ENCODE measurements at places on chromosomes 2 and 18.

GRCh38 chr2:85180322-85181133 is 47.3 kb downstream of the TCF7L1 start:
- DNase-seq: no peak

GRCh38 chr18:59239642-59240041 is 19.7 kb downstream of the GRP start:
- no peak for DNase-seq

DNA sequence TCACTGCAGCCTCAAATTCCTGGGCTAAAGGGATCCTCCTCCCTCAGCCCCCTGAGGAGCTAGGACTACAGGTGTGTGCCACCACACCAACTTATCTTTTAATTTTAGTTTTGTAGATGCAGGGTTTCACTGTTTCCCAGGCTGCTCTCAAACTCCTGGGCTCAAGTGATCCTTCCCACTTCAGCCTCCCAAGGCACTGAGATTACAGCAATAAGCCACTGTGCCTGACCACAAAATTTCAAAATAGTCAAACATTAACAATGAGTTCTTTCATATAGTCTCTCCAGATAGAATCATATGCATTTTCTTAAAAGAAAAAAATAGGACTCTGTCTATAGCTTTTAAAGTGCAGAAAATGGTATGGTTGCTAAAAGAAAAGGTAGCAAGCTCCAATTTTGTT is 24.9 kb upstream of the PID1 start:
- no peak for DNase-seq

DNA sequence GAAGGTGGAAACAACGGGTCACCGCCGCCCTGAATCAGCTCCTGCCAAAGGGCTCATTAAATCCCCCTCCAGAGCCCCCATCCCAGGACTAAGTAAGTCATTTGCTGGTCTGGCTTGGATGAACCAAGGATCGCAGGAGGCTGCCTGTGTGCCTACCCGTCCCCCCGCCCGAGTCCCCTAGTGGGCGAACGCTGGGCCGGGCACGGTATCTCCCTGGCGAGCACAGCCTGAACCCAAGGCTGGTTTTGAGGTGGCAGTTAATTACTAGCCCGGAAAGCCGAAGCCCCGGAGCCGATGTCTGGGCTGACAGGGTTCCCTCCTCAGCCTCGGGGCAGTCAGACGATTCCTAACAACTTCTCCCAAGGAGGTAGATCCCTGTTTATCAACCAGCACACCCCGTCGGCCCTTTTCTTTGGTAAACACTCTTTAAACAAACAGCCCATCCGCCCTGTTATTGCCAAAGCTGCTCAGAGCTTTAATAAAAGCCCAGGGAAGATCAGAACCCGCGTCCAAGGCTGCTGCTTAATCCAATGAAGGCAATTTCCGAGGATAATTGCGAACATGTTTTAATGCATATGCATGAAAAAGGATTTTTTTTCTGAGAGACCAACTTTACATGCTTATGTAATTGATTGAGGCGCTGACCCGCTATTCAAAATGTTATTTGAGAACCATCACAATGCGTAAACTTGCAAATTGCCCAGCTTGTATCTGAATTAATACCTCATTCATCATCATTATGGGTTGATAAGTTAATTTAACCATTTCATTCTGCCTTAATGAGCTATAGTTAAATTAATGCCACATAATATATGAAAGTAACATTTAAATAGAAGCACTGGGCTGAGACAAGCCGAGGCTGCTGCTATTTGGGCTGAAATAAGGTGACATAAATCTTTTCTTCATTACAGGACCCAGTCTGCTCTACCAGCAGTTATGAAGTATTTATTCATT is 10.5 kb downstream of the EVX2 start:
- DNase-seq: no peak

DNA sequence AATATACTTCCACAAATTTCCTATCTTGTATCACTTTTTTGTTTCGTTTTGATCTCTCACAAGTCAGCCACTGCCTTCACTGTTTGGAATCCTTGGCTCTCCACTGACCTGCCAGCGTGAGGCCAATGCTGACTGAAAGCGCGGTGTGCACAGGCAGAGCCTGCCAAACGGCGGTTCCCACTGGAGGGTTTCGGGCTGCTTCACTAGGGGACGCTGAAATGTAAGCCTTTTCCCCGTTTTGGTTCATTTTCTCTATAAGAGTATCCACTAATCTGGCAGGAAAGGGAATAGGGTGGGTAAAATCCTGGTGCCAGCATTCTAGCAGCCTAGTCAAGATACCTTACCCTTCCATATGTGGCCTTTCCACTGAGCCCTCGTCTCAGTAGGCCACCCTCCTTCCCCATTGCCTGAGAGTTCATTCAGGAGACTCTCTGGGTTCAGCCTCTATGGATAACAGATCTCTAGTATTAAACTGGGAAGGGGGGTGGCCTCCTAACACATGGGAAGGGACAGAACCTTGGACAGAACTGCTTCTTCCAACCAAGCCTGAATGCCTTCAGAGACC is 91.5 kb downstream of the DYM start:
- DNase-seq: no peak

DNA sequence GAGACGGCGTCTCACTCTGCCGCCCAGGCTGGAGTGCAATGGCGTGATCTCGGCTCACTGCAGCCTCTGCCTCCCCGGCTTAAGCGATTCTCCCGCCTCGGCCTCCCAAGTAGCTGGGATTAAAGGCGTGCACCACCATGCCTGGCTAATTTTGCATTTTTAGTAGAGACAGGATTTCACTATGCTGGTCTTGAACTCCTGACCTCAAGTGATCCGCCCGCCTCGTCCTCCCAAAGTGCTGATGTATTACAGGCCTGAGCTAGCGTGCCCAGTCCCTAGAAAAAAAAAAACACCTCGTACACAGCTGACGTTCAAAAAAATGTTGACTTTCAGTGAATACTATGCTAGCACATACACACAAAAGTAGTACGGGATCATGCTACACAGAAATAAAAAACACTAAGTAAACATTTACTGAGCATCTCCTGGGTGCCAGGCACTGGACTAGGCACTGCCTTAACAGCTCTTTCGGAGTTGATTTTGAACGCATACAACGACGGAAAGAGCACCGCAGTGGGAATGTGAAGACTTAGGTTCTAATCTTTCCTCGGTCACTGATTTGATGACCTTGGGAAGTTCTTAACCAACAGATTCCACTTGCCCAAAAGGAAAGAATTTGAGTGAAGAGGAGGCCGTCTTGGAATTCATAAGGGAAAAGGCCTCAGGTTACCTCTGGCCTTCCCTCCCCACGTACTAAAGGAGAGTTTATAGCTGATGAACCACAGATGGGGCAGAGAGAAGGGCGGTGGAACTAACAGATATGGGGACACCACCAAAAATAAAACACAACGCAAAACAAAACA is 1.1 kb downstream of the DNAJC27 start:
- no peak for DNase-seq

DNA sequence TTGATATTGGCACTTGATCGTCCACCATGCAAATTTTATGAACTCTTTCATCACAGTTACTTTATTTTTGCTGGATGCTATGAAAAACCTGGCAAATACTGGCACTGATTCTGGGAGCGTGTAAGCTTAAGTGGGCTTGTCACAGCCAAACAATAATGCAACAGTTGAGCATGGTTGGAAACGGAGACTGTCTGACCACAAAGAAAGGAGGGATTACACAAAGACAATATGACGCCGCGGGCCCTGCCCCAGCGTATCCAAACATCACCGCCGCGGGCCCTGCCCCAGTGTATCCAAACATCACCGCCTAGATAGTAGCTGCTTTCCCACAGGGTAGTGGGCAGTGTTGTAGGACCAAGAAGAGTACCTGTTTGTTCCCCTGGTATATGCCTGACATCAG is 135.9 kb downstream of the PRPF40A start:
- DNase-seq: no peak

DNA sequence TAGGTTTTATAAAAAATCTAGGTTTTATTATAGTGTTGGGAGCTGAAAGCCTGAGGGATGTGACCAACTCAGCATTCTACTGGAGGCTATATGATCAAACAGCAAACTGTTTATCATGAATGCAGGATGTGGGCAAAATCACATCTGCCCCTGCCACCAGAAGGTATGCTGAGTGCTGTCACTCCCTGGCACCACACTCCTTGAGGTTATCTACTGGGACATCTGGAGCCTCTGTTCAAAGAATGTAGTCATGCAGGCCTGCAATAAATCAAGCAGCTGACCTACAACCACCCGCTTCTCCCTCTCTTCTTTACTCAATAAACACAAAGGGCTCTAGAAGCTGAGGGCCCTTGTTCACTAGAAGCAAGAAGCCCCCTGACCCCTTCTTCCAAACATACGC is 328.4 kb upstream of the DDX18 start:
- no peak for DNase-seq

DNA sequence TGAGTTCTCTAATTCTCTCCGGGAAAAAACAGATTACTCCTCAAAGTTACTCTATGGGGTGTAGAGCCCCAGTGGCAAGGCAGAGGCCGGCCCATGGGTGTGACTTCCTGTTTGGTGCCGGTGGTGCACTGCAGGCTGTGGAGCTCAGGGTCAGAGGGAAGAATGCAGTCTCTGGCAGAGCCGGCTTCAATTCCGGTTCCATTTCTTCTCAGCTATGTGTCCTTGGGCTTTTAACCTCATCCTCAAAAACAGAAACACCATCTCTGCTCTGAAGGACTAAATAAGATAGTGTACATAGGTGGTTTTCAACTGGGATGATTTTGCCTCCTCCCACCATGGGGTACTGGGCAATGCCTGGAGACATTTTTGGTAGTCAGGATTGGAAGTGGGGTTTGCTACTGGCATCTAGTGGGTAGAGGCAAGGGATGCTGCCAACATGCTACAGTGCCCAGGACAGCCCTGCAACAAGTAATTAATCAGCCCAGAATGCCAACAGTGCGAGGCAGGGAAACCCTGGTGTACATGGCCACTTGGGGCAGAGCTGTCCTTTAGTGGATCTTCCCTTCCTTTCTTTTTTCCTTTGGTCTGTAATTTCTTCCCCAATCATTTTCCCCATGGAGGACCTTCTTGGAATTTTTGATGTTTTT is 81.2 kb downstream of the INSIG2 start:
- no peak for DNase-seq

DNA sequence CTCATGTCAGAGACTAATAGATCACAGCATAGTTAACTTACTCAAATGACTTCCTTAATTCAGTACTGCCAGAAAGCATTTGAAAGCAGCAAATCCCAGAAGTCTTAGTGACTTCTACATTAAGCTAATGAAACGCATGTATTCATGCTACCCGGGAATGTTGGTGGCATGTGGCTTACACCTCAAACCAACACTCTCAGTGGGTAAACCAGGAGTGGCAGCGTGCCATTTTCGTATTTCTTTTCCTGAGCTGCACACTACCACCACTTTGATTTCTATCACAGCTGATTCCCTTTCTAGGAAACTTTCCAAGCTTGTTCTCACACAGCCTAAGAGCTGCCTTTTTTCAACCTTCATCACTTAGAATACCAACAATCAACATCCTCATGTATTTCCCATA is 646.6 kb downstream of the NRXN1 start:
- no peak for DNase-seq

DNA sequence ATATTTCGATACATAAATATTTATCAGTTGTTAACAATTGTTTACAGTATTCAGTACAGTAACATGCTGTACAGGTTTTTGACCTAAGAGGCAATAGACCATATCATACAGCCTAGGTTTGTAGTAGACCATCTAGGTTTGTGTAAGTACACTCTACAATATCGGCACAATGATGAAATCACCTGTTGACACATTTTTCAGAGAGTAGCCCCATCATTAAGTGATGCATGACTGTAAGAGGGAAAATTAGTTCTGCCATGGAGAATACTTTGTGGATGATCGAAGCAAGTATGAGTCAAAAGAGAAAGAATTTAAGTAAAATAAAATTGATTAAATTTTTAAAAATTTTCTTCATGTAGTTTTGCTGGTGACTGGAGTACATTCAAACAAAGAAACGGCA is 32.6 kb downstream of the VIT start:
- DNase-seq: no peak
